ENCODE measurements at places on chromosomes 6 and 20. TPM values are rescaled to one million over a fixed set of nuclear protein-coding genes. Genes with fewer than 3 reads are reported as not detected.

The SGK2 gene
- 1.2 TPM for total RNA-seq

The DEF6 gene
- 3.3 TPM for total RNA-seq

The NT5E gene
- 29.5 TPM for total RNA-seq

The ZNF318 gene
- total RNA-seq: 23.5 TPM

The ZNF391 gene
- 3.3 TPM for total RNA-seq
